ENCODE measurements at places on chromosomes 2 and 18. TPM values are rescaled to one million over a fixed set of nuclear protein-coding genes. Genes with fewer than 3 reads are reported as not detected.

DNA sequence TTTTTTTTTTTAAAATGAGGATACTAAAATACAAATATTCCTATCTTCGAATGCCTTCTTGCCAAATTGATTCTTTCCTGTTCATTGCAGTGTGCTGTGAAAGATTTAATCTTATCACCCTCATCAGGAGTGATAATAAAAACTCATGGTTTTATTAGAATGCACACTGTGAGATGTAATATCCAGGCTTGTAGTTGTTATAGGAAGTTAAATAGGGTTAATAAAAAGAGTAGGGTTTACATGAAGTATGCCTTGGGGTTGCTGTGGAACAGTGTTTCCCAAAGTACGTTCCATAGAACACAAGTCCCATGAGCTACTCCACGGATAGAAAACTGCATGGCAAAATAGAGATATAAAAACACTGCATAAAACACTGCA, 191.9 kb downstream of the SPP2 start:
- DNase-seq, result no peak

Gene VIT
- 2.4 TPM for total RNA-seq

GRCh38 chr2:24330161-24330560, 30.2 kb downstream of the ITSN2 start:
- no peak for DNase-seq

Gene CHRND
- total RNA-seq, result not detected

Gene SLC30A3
- total RNA-seq, result 0.46 TPM

- DNase-seq, result peak; percentile 62
Observed at GRCh38 chr2:8680822-8681760, 765 bp upstream of the ID2 start.

- no peak for DNase-seq
Observed at GRCh38 chr2:225040856-225041206, 1.4 kb downstream of the DOCK10 start.

DNA sequence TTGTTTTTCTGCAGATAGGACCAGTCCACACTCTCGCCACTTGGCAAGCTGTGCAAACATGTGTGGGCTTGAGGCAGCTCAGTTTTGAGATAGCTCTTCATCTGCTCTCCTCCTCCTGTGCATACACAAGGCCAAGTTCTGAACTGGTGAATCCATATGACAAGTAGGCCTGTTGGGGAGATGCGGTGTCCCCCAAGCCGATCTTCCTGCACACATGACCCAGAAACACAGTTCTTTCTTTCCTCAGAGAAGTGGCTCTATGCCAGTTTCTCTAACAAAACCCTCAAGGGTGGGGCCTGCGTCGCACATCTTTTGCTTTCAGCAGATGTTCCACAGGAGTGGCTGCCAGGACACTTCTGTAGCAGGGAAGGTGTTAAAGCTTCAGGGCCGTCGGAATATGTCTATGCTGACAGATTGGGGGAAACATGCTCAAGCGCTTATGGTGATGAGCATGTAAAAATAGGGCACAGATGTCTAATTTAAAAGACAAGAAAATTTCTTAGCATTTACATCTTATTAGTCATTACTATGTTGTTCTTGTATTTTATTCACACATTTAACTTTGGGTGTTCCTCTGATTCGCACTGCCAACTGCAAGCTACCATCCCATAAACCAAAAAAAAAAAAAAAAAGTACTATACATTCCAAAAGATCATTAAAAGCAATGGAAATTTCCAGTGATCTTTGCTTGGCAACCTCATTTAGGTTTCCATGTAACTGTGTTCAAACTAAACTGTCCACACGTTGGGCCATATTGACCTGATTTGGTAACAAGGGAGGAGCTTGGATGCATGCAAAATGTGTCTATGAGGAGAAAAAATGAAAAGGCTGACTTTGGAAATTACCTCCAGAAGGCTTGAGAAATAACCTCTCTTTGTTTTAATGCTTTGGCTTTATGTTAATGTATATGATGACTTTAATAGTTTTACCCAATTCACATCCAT, 1055.5 kb upstream of the KLHL29 start:
- DNase-seq, result no peak

Gene CRACDL
- total RNA-seq, result not detected

- no peak for DNase-seq
Observed at GRCh38 chr2:120278901-120279300, 26.2 kb downstream of the RALB start.

Gene ADD2
- total RNA-seq, result 16.3 TPM

DNA sequence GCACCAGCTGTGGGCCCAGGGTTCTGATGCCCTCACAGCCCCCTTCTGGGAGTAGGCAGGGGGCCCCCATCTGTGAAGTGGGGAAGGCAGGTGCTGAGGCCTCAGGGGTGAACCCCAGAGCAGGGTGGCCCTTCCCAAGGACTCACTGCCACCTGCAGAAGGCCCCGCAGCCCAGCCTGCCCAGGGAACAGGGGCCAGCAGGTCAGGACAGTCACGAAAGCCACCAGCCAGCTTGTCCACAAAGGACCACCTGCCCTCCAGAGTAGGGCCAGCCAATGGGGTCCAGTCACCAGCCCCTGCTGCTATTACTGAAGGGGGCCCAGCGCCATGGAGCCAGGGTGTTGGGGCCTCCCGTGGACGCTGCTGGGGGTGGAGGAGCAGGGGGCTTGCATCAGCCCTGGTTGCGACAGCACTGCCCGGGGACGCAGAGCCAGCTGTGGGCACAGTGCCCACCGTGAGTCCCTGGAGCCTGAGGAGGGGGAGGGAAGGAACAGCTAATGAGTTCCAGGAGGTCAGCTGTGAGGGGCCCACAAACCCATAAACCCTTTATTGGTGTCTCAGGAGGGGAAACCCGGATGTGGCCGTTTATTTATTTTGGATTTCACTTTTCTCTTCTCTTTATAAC, 11.5 kb upstream of the SNED1 start:
- DNase-seq, result peak; percentile 86

DNA sequence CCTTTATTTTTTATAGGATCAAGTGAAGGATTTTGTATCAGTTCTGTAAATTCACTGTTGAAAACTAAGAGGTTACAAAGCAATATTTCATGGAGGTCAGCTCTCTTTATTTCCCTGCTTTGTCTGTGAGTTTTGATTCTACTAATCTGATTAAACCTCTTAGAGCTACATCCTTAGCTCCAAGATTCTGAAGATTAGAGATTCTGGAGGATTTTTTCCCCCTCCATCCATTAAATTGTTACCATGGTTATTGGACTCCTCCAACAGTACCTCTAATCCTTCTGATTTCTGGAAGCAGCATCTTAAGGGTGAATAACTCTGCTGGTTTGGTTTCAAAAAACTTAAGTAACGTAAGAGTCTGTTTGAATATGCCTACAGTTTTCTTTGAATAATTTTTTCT, 110.0 kb downstream of the TANC1 start:
- DNase-seq, result no peak

DNA sequence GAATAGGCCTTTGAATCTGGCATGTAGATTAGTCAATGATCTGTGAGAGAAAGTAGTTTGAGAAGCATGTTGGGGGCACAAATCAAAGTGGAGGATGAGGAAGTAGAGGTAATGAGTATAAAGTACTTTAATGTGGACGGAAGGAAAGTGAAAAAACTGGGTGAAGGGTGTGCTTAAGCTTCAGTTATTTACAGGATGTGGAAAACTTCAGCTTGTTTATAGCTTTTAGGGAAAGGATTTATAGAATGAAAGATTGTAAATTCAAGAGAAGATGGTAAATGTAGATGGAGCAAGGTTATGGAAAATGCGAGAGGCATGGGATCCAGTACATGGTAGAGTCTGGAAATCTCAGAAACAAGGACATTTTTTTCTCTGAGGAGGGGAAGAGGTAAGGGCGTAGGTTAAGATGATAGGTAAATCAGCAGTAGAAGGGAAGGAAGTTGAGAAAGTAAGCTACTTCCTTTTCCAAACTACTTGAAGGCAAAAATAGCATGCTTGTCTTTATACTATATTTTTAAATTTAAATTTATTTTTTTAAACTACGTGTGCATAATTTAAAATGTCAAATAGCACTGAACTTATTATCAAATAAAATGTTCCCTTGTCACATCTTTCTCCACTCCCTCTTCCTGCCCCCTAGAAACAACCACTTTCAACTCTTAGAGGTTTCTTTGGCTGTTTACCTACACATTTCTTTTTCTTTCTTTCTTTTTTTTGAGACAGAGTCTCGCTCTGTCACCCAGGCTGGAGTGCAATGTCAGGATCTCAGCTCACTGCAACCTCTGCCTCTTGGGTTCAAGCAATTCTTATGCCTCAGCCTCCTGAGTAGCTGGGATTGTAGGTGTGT, 8.5 kb downstream of the FAM117B start:
- no peak for DNase-seq
